CD14-positive monocyte (primary cell): ENCODE measurements at places on chromosomes 13 and 19.

DNA sequence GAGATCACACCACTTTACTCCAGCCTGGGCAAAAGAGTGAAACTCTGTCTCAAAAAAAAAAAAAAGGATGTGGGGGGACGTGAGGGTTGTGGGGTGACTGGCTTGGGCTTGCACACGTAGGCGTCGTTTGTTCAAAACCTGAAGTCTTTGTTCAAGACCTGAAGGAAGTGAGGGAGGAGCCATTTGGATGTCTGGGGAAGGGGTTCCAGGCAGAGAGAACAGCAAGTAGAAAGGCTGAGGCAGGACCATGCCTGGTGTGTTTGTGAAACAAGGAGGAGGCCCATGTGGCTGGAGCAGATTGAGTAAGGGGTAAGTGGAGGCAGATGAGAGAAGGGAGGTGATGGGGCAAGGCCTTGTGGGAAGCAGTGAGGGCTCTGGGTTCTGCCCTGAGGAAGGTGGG lies 27.8 kb downstream of the PIN1 start:
- DNase-seq, result no peak

- peak; percentile 24 for DNase-seq
These were observed 758 bp upstream of the CACNG7 start for GRCh38 chr19:53908106-53908934.

- peak; percentile 2 for DNase-seq
These were observed 520 bp downstream of the ZNF600 start for GRCh38 chr19:52786078-52786463.

- DNase-seq, result peak; percentile 78
These were observed 10.3 kb upstream of the ZBTB32 start for GRCh38 chr19:35693835-35694599.

- no peak for DNase-seq
These were observed 2810.0 kb downstream of the PCDH9 start for GRCh38 chr13:64420181-64420580.

- no peak for DNase-seq
These were observed 15.5 kb upstream of the KIR3DL3 start for GRCh38 chr19:54708781-54709180.

- DNase-seq, result no peak
These were observed 3.0 kb upstream of the TNNT1 start for GRCh38 chr19:55152017-55152416.

GRCh38 chr13:37319031-37319443 lies 213.6 kb upstream of the CSNK1A1L start:
- no peak for DNase-seq

DNA sequence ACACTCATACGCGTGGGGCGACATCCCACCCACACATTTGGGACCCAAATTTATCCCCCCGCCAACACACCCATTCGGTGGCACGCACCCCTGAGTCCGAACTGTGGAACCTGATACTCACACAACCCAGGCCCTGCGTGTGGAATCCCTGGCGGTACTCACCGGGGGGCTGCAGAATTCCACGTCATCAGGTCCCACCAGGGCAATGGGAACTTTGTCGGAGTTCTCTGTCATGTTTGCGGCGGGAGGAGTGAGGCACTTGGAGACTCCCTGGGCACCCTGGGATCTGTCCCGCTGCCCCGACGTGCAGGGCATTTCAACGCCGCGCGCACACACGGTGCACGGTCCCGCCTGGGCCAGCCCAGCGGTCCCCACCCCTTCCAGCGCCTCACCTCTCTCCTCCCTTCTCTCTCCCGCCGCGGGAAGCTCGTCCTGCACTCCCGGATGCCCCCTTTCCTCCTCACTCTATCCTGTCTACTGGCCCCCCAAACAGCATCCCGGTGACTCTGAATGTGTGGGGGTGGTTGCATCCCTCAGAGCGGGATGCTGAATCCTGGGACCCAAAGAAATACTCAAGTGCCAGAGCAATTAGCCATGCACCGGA lies at the start of gene CNMD:
Gene CNMD (minus strand): TSS at position 353 of the 604 bp plus-strand sequence. CDS start 119 bp downstream, at position 234.
- DNase-seq, result no peak

DNA sequence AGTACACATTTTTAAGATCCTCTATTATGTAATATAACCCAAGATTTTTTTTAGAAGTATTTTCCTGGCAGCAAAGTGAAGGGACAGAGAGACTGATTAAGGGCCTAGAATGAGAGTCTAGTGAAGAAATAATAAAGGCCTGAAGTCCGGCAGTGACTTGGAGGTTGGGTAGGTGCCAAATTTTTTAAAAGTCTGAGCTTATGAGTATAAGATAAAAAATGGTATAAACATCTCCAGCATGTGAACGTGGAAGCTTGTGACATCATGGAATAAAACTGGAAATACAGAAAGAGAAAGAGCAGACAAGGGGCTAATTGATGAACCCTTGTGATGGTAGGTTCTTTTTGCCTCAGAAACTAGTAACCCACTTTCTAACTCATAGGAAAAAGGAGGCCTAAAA lies 174.6 kb downstream of the SUCLA2 start:
- DNase-seq, result no peak

DNA sequence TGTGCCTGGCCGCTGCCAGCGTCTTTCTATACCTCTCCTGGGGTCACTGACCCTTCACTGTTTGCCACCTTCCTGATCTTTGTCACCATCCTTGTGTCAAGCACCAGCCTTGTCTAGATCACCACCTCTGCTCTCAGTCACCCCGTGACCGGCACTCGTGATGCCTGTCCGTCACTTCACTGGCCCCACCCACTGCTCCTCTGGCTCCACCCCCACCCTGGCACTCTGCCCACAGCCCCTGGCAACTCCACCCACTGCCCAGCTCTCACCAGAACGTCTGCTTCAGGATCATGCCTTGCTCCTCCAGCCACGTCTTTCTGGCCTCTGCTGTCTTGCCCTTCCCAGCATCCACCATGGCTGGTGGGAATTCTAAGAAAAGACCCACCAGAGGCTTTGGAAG lies 24.8 kb upstream of the PLA2G4C start:
- DNase-seq, result no peak
